Peyer's patch (tissue), 4 donors: ENCODE measurements at places on chromosomes 7 and 10.

DNA sequence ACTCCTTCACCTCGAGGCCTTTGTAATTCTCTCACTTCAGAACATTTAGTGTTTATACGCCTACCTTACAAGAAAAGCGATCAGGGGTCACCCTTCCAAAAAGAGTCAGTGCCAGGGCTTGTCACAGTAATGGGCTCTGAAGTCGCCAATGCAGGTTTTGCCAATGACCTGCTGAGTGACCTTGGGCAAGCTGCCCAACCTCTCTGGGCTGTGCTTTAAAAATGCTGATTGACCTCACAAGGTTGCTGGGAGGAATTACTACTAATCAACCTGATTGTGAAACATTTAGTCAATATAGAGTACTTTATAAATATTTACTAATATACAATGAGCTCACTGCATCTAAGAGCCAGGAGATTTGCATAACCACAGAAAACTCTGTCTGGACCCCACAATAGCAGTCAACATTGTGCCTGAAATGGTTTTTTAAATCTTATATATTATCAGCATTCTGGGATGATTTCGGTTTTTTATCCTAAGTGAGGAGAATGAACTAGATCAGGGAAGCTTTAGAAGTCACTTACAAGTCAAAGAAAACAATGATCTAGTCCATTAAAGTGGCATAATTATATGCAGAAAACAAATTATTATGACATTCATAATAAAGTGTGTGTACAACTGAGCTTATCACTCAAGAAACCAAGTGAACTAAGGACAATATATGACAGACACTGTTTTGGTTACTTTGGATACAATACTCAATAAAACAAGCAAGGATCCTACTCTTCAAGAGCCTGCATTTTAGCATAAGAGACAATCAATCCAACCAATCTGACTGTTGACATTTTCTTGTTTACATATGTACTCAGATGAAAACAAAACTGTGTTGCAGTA, 290.5 kb downstream of the SORCS1 start:
- no peak for DNase-seq
- H3K4me3 ChIP-seq, result no peak overlapping the region
- H3K4me1 ChIP-seq, result no peaks in the 10 kb centered on the region
- H3K36me3 ChIP-seq, result no peaks in the 10 kb centered on the region
- H3K27ac ChIP-seq, result no peak overlapping the region

GRCh38 chr7:158802535-158803366, 26.6 kb downstream of the ESYT2 start:
- no peaks in the 10 kb centered on the region for H3K27me3 ChIP-seq
- H3K4me1 ChIP-seq, result no peaks in the 10 kb centered on the region
- DNase-seq, result no peak
- peaks cover 16% of the 10 kb centered on the region for H3K36me3 ChIP-seq

GRCh38 chr7:91248996-91249395, 15.2 kb upstream of the FZD1 start:
- no peak for DNase-seq
- no peaks in the 10 kb centered on the region for H3K36me3 ChIP-seq
- H3K4me3 ChIP-seq, result no peak overlapping the region
- no peaks in the 10 kb centered on the region for H3K27me3 ChIP-seq
- no peak overlapping the region for H3K27ac ChIP-seq

DNA sequence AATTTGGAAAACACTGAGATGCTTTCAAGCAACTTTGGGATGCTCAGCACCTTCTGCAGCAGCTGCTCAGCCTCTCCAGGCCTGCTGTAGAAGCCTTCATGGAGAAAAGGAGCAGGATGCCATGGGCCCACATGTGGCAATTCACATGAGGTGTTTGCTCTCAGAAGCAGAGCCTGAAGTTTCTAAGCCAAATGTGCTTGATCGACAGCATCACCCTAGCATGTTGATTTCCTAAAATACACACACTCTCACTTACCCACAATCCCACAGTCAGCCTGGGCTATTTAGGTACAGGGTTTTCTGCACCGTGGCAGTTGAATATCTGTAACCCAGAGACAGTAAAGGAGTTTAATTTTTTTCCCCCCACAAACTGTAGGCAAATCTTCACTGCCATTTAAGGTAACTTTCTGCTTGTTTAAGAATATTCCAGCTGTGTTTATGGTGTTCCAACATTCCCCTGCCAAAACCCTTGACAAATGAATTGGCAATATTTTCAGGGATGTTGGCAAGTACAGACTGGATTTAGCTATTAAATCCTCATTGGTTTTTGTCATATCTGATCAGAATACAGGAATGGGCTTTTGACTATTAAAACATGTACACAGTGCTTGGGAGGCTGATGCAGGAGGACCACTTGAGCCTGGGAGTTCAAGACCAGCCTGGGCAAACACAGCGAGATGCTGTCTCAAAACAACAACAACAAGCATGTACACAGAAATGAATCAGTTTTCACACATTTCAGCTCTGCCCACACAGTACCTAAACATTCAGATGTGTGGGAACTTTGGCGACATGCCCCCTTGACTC, 244.2 kb downstream of the CELF2 start:
- no peak overlapping the region for H3K4me3 ChIP-seq
- no peaks in the 10 kb centered on the region for H3K27me3 ChIP-seq
- DNase-seq, result no peak
- H3K27ac ChIP-seq, result no peak overlapping the region
- no peaks in the 10 kb centered on the region for H3K4me1 ChIP-seq
